Right cardiac atrium (tissue), 5 donors: ENCODE measurements at places on chromosomes 4 and X.

DNA sequence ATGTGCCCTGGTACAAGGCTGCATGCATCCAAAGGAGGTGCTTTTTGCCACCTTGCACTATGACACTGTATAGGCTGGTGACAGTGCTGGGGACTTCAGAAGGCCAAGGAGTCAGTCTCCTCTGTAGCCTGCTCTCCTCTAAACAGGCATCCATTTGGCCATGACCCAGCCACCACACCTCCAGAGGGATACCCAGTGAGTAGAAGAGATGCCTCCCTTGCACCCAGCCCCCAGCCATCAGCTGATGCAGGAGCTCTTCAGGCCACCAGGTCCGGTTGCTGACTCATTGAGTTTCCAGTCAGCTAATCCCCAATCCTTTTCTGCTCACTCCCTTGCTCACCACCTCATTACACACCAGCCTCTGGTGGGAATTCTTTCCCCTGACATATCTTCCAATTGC lies 99.8 kb downstream of the PJA1 start:
- DNase-seq = no peak

- DNase-seq = no peak
Observed at GRCh38 chr4:172143605-172144314, 330.6 kb downstream of the GALNTL6 start.

DNA sequence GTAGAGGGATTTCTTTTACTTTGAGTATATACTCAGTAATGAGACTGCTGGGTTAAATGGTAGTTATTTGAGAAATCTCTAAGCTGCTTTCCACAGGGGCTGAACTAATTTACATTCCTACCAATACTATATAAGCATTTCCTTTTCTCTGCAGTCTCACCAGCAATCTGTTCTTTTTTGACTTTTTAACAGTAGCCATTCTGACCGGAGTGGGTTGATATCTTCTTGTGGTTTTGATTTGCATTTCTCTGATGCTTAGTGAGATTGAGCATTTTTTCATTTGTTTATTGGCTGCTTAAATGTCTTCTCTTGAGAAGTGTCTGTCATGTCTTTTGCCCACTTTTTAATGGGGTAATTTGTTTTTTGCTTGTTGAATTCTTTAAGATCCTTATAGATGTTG lies 43.3 kb downstream of the SPCS3 start:
- no peak for DNase-seq

DNA sequence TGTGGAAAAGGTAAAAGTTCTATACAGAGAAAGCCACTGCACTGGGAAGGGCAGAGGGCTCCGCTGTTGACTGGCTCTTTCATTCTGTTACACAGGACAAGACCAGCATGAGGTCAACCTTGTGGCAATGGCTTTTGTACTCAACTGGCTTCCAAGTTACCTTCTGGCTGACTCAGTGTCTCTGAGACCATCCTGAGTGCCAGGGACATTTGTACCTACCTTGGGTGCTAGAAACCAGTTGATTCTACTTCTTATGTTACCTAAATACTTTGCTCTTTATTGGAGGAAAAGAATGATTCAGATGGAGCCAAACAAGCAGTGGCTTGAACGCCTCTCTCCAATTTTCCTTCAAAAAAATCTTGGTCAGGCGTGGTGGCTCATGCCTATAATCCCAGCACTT lies 123.2 kb downstream of the RBM47 start:
- DNase-seq = no peak

GRCh38 chrX:131728295-131729145 lies 184.6 kb downstream of the OR13H1 start:
- DNase-seq = no peak
